ENCODE measurements at places on chromosomes 12 and 14.

GRCh38 chr14:103292426-103293374 is 41.3 kb upstream of the EIF5 start:
- peak; percentile 53 for DNase-seq

GRCh38 chr14:62143245-62143644 is 381.0 kb downstream of the SNAPC1 start:
- DNase-seq: no peak

GRCh38 chr12:67837876-67838275 is 151.4 kb upstream of the IFNG-AS1 start:
- DNase-seq: no peak

DNA sequence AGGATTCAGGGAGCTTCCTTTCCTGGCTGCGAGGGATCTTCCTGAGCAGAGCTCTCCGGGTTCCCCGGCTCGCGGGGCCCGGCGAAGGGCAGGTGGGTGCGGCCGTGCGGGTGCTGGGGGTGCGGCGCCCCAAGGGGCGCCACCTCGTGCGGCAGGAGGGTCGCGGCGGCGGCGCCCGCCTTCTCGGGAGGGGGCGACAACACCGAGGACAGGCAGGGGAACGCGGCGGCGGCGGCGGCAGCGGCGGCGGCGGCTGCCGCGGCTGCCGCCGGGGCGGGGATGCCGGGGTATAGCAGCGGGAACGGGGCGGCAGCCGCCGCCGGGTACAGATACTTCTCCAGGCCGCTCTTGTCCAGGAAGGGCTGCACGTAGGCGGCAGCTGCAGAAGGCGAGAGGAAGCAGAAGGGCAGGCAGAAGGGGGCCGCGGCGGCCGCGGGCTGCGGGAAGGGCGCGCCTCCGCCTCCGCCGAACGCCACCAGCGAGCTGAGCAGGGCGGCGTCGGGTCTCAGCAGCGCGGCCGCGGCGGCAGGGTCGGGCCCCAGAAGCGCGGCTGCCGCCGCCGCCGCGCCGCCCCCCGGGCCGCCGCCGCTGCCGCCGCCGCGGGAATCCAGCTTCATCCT is 2.7 kb downstream of the BHLHE41 start:
- peak; percentile 21 for DNase-seq

- no peak for DNase-seq
Observed at GRCh38 chr14:22383515-22384166, 205.4 kb downstream of the DAD1 start.

- DNase-seq: no peak
Observed at GRCh38 chr12:95318071-95318545, 100.5 kb downstream of the VEZT start.

- no peak for DNase-seq
Observed at GRCh38 chr12:124928912-124929530, 14.6 kb upstream of the UBC start.

GRCh38 chr14:68873376-68873775 is 80.5 kb upstream of the ZFP36L1 start:
- no peak for DNase-seq

- peak; percentile 65 for DNase-seq
Observed at GRCh38 chr14:50001151-50001998, 108.5 kb downstream of the ARF6 start.
